ENCODE measurements at places on chromosomes 2 and 18.

DNA sequence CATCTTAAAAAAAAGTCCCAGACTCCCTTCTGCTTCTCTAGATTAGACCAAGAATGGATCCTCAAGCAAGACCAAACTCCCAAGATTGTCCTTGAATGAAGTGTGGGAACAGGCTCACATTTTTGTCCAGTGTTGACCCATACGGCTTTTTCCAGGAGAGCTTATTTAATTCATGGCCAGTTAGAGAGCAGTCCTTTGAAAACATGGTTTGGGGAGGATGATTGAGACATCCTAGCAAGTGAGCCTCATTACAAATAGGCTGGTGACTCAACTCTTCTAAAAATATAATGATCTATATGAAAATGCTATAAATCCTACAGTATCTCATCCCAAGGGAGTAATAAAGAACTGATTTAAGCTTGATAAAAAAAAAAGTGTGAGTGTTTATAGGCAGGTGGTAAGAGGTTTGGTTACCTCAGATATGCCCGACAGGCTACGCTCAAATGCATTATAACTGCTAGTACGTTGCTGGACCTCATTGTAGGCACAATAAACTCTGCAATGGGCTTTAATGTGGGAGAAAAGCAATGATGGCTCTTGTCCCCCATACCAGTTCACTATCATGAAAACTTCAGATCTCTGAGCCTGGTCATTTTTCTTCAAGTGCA is 17.0 kb downstream of the ANKRD29 start:
- no peak for DNase-seq

DNA sequence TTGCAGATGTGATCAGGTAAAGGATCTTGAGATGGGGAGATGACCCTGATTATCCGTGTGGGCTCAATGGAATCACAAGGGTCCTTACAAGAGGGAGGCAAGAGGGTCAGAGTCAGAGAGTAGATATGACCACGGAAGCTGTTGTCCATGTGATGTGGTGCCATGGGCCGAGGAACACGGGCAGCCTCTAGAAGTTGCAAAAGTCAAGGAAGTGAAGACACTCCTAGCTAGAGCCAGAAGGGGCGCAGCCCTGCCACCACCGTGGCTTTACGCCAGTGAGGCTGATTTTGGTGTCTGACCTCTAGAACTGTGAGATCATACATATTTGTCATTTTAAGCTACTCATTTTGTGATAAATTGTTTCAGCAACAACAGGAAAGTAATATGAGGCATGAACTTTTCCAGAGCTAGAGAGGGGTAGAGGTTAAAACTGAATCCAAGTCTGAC is 114.4 kb downstream of the CAPN13 start:
- no peak for DNase-seq

DNA sequence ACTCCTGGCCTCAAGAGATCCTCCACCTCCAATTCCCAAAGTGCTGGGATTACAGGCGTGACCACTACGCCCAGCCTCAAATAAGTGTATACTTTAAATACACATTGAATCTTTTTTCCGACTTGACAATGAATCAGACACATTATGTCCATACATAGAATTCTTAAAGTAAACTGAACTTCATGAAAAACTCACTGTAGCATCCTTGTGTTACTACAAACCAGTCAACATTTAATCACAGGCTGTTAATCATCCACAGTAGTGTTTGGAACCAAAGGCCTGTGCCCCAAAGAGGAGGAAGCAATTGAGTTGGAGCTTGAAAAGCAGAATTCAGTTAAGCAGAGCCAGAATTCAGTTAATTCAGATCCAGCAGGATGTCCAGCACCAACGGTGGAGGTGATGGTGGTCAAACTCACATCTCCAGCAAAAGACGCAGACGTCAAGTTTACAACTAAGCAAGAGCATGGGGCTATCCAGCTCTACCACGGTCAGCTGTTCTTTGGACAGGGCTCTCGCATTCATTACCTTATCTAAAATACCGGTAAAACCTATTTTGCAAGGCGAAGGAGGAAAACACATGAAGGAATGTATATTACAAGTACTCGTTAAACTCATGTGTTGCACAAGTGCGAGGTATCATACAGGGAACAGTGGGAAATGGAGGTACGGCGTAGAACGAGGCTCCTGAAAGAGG is 1.2 kb downstream of the SLC39A6 start:
- no peak for DNase-seq

DNA sequence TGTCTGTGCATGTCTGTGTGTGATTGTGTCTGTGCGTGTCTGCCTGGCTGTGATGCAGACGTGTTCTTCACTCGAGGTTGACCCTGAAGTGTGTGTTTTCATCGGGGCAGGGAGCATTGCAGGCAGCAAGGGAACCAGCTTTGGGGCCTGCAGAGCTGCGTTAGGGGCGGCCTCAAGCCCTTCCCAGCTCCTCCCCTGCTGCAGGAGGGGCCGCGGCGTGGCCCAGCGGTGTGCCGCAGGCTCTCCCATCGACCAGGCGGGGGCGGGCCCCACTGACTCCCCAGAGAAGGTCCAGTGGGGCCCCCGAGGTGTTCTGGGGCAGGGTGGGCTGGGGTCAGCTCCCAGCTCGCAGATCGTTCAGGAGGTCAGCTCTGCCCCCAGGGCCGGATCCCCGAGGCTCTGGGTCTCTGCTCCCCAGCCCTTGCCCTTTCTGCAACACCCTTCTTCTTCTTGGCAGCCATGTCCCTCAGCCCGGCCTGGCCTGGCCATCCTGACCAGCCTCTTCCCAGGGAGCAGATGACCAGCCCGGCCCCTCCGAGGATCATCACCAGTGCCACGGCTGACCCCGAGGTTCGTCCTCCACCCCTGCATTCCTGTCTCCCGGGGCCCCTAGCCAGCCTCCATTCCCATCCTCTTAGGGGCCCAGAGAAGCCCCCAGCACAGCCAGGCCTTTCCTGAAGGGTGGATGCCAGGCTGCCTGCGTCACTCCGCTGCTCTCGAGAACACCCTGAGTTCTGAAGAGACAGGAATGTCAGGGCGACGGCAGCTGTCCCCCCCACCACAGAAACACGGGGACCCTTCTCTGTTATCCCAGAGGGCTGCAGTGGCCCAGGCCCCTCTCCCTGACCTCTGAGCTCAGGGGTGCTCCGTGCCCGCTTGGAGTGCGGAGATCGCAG is 11.1 kb upstream of the KLHL30 start:
- DNase-seq: no peak

GRCh38 chr2:122682356-122682755 is 926.9 kb downstream of the TSN start:
- no peak for DNase-seq

- no peak for DNase-seq
Measured at GRCh38 chr18:47632970-47633635, 297.4 kb downstream of the SMAD2 start.

DNA sequence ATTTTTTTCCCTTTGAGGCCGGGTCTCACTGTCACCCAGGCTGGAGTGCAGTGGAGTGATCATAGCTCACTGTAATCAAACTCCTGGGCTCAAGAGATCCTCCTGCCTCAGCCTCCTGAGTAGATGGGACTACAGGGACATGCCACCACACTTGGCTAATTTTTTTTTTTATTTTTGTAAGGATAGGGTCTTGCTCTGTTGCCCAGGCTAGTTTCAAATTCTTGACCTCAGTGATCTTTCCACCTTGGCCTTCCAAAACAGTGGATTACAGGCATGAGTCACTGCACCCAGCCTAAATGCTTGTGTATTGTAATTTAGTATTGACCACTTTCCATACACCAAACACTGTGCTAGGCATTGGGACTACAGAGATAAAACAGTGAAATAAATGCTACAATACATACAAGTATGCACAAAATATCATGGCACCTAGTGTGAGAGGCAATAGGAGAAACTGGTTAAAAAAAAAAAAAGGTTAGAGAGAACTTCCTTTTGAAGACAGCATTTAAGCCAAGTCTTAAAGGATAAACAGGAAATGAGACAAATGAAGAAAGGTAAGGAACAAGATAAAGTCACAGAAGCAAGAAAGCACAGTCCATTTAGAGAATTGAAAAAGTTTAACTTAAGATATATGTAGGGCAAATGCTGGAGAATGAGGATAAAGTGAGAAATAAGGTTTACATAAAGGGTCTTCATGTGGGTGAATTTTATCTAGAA is 113.4 kb downstream of the GORASP2 start:
- DNase-seq: no peak

DNA sequence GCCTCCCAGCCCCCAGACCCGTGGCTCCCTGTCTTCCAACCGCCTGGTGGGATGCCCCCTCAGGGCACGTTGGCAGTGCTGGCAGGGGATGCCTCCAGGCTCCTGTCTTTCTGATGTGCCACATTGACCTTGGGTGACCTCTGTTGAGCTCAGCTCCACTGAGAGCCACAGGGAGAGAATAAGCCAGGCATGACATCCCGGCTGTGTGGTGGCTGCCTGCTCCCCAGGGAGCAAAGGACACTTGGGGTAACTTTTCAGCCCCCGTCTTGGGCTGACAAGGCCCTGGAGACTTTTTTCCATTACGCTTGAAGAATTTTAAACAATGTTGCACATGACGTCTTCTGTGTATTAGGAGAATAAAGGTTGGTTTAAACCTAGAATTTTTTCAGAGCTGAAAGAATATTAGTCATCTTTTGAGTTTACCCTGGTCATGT is 246.0 kb downstream of the TSN start:
- DNase-seq: no peak

GRCh38 chr2:214135966-214136365 is 274.9 kb upstream of the VWC2L start:
- no peak for DNase-seq

DNA sequence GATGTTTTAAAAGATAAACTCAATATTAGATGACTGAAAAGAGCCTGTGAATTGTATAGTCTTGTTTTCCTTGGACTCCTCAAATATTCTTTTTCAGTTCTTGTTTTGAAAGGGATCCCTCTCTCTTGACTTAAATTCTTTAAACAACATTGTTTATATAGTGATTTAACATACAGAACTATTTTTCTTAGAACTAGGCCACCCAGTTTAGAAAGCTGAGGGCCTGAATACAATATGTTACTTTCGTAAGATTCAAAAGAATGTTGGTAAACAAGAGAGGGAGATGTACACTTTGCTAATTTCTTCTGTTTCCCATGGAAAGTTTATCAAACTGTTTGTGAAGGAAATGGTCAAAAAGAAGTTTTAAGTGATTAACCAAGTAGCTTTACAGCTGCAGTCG is 5.5 kb upstream of the TSPYL6 start:
- no peak for DNase-seq

GRCh38 chr2:175282300-175282699 is 100.8 kb upstream of the ATP5MC3 start:
- no peak for DNase-seq

DNA sequence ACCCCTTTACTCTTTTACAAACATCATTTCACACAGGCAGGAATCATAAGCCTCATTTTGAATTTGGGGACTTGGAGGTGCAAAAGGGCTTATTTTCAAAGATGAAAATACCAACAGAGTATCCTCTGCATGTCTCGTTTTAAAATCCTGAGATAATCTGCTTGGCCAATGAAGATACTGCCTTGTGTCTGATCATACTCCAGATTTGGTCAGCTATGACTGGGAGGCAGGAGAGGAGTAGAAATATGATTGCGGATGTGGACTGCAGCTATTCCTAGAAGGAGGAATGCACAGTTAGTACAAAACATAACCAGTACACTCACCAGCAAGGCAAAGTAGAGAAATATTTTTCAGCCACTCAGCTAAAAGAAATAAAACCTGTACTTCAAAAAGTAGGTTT is 342.3 kb downstream of the RPRM start:
- no peak for DNase-seq

GRCh38 chr2:65411056-65411795 is 21.2 kb downstream of the SPRED2 start:
- DNase-seq: no peak

DNA sequence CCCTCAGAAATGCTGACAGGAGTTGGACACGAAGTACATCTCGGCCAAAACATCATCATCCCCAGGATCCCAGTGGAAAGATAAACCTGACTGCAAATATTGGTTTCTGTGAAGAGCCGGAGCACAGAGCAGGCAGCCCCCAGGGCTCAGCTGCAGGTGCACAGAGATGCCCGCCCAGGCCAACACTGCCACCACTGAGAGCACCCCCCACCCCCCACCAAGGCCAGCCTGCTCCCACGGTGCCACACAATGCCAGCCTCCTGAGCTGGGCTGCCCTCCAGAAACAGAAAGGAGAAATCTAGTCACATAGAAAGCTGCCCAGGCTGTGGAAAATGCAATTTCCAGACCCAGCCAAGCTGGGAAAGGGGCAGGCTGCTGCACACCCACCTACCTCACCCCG is 71.7 kb downstream of the GALNT14 start:
- DNase-seq: no peak

- no peak for DNase-seq
Measured at GRCh38 chr2:190123956-190124355, 61.4 kb upstream of the MSTN start.

GRCh38 chr2:237299906-237300305 is 114.1 kb downstream of the COL6A3 start:
- no peak for DNase-seq

DNA sequence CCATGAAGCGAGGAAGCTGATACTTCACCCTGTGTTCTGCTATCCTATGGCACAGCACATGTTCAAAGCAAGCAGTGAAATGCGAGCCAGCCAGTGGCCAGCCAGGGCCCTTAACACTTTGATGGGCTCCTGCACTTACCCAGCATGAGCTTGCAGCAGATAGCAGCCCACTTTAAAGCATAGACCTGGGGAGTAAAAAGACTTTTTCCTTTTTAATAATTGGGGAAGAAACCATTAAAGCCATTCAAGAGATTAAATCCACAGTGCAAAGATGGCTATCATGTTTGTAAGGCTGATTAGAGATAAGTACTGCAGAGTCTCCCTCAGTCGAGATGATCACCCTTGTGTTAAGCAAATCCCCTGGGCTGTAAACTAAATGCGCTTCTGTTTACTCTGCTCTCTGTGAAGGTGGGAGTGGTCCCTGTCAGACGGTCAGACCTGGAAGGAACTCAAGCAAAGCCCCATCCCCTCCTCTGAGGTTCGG is 15.7 kb downstream of the CCBE1 start:
- DNase-seq: no peak

DNA sequence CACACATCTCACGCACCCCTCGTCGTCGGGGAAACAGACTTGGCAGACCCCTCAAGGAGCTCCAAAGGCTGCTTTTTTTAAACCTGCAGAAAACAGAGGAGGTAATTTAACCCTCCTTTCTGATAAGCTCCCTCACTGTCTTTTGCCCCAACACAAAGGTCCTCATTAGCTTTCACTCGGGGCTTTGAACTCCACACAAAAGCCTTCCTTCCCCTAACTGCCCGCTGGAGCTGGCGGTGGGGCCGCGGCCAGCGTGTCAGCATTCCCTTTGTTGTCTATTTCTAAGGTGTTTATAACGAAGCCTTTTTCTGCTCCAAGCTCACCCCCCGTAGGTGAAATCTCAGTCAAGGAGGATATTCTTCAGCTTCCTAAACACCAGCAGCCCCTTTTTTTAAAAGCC is 43.5 kb upstream of the ID2 start:
- DNase-seq: no peak

DNA sequence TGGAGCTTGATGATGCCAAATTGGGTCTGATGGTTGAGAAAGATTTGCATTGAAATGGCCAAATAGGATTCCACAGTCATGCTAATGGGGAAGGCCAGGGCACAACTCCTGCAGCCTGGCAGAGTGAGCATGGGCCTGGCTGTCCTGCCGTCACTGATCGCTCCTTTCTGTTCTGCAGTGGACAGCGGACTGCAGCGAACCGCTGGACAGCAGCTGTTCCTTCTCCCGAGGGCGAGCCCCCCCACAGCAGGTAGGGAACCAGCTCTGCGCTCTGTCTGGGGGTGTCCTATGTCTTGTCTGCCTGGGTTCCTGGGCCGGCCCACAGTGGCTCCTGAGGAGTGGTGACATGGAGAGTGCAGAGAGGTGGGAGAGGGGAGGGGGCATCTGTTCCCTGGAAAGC is 97.6 kb downstream of the CTIF start:
- DNase-seq: no peak
